Fibroblast of villous mesenchyme (primary cell): ENCODE measurements at places on chromosomes 13 and 19.
A peak's percentile ranks its signal among the peaks of the same experiment; 100 is the strongest.

DNA sequence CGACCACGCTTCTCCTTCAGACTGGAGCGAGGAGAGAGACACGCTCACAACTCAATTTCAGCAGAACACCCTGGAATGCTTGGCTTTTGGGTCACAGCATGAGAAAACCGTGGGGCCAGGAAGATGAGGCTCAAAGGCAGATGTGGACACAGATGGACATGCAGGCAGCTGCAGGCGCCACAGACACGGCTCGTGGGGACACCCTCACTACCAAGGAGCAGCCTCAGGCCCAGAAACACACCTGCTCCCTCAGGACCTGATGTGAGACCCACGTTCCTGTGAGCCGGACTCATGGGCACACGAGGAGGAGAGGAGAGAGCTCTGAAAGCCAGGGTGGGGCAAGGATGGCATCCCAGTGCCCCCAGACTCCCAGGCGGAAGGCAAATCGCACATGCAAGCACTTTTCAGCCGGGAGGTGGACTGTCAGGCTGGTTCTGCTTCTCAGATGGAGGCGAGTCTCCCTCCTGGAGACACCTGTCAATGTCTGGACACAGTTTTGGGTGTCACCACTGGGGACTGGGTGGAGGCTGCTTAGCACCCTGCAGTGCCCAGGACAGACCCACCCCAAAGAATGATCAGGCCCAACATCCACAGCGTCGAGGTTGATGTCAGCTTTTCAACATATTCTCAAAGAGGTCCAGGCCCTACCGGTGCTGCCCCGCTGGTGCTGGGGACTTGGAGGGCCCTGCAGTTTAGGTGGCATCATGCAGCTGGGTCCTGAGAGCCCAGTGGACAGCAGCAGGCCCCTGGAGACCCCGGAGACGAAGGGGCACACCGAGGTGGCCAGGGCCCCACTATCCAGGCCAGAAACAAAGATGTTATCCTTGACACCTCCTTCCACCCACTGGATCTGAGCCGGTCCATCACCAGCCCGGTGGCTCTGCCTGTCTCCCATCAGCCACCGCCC is 2.3 kb downstream of the ABHD17A start:
- DNase-seq, result no peak

DNA sequence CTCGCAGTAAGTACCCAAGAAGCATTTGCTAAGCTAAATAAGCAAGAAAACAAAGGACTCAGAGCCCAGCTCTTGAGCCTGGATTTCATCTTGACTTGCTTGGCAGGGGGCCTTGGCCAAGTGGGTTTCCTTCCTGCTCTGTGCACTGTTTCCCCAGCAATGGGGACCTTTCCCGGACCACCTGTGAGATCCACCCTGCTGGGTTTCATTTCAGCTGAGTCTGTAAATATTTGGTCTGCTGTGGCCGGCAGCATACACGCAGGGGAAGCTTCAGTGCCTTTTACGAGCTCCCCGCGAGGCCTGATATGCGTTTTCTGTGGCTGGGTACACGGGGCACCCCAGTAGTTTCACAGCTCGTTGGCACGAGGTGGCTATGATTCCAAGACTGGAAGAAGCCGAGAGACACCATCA is 12.4 kb upstream of the TINCR start:
- peak; percentile 8 for DNase-seq

DNA sequence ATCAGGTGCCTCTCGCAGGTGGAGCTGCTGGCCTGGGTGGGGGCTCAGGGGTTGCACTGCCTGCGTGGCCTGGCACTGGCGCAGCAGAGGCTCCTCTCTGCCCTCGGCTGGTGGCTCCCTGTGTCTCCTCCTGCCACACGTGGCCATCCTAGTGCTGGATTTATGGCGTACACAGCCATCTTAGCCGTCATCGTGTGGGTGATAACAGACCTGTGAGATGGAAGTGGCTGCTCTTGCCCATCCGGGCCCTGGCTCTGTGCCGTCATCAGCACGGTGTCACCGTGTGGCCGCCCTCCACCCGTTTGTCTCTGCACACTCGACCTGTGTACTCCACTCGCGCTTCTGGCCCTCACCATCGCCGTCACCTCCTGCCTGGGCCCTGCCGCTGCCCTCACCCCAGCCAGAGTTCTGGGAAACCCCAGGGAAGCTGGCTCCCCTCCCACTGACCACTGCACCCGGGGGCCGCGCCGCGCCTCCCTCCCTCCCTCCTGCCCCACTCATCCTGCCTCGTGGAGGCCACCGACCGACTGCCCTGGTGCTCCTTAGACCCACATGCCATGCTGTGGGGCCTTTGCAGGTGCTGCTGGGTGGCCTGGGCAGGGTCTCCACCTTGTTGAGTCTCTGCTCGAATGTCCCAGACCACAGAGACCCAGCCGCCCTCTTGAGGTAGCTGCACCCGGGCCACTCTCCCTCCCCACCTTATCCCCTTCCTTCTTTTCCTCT is 29.5 kb downstream of the TMEM255B start:
- no peak for DNase-seq

GRCh38 chr19:36169084-36169760 is 17.0 kb upstream of the COX7A1 start:
- peak; percentile 33 for DNase-seq
